ENCODE measurements at places on chromosomes 1 and 21. TPM values are rescaled to one million over a fixed set of nuclear protein-coding genes. Genes with fewer than 3 reads are reported as not detected.
A peak's percentile ranks its signal among the peaks of the same experiment; 100 is the strongest.

OR10K2 gene
- polyA plus RNA-seq: not detected

LDLRAD2 gene
- not detected for polyA plus RNA-seq

DNA sequence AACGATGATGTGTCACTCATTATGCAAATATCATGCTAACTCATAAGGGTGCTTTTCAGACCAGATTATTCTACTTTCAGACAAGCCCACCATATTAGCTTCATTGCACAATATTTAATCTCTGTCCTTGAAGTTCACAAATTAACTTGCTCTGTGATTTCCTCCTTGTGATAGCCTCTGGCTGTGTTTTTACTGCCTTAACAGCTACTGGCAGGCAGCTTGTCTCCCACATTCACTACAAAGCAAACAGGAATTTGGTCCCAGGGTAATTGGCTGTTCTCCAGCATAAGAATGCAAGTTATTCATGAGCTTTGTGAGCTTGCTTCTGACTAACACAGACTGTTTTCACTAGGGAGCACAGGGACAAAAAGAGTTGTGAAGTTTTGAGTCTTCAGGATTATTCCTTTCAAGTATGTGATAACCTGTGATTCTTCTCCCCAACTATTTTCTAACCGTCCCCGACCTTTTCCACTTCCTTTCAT lies 87.9 kb upstream of the HMCN1 start:
- DNase-seq: peak; percentile 37
- H3K27ac ChIP-seq: peak overlapping the region; percentile 85
- peak overlapping the region; percentile 33 for H3K4me3 ChIP-seq

GRCh38 chr1:13864760-13865159 lies 164.8 kb downstream of the PRDM2 start:
- H3K36me3 ChIP-seq: no peaks in the 10 kb centered on the region
- H3K27me3 ChIP-seq: no peaks in the 10 kb centered on the region
- H3K4me1 ChIP-seq: no peaks in the 10 kb centered on the region
- DNase-seq: no peak

GRCh38 chr1:46289134-46289494 lies 14.3 kb downstream of the LRRC41 start:
- H3K4me3 ChIP-seq: no peak overlapping the region
- 0 out of 2 replicates have a peak, but pooled peaks cover 6% of the 10 kb centered on the region for H3K4me1 ChIP-seq
- no peak for DNase-seq
- H3K27me3 ChIP-seq: no peaks in the 10 kb centered on the region
- peaks cover 40% of the 10 kb centered on the region for H3K36me3 ChIP-seq
- H3K27ac ChIP-seq: no peak overlapping the region
